Fibroblast of lung (primary cell): ENCODE measurements at places on chromosomes 2 and 18. TPM values are rescaled to one million over a fixed set of nuclear protein-coding genes. Genes with fewer than 3 reads are reported as not detected.

KRTCAP3 gene
- total RNA-seq: 0.33 TPM in 1 of 2 replicates, not detected in the other

GRCh38 chr2:120684289-120685065 is 51.2 kb upstream of the GLI2 start:
- DNase-seq: peak; percentile 72

CFAP53 gene
- total RNA-seq: 0.99 and 1.0 TPM in 2 replicates

DNA sequence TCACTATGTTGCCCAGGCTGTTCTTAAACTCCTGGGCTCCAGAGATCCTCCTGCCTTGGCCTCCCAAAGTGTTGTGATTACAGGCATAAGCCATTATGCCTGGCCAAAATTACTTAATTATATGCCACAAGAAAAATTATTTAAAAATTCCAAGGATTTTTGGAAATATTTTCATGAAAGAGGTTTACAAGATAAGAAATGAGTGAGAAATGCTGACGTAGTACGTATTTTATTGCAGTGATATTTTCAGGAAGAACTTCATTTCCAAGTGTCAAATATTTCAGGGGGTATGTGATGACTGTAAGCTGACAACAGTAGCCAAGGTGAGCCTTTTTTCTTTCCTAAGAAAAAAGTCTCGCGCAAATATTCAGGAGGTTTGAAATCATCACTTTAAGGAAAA is 20.8 kb downstream of the NIF3L1 start:
- DNase-seq: no peak

DNA sequence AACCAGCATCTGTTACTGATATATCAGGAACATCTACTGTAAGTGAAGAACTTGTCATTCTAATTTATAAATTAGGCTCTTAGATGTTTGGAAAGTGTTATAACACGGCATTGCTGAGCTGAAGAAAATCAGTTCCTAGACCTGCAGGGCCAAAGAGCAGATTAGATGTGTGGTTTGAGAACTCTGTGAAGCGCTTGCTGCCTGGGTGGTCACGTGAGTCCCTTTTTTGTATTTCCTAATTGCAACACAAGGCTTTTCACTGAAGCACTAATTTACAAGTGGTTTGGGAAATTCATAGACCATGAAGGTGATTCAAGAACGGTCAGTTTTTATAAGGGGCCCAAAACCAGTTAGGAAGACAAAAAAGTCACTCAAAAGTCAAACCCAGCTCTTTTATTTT is 106.9 kb upstream of the SP3 start:
- no peak for DNase-seq

GRCh38 chr2:43438342-43438741 is 157.5 kb downstream of the THADA start:
- DNase-seq: no peak

DNA sequence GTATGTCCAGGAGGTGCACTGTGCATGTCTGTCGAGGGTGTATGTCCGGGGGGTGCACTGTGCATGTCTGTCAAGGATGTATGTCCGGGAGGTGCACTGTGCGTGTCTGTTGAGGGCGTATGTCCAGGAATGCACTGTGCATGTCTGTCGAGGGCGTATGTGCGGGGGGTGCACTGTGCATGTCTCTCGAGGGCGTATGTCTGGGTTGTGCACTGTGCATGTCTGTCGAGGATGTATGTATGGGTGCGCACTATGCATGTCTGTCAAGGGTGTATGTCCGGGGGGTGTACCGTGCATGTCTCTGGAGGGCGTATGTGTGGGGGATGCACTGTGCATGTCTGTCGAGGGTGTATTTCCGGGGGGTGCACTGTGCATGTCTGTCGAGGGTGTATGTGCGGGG is 249.3 kb upstream of the MYT1L start:
- no peak for DNase-seq

DNA sequence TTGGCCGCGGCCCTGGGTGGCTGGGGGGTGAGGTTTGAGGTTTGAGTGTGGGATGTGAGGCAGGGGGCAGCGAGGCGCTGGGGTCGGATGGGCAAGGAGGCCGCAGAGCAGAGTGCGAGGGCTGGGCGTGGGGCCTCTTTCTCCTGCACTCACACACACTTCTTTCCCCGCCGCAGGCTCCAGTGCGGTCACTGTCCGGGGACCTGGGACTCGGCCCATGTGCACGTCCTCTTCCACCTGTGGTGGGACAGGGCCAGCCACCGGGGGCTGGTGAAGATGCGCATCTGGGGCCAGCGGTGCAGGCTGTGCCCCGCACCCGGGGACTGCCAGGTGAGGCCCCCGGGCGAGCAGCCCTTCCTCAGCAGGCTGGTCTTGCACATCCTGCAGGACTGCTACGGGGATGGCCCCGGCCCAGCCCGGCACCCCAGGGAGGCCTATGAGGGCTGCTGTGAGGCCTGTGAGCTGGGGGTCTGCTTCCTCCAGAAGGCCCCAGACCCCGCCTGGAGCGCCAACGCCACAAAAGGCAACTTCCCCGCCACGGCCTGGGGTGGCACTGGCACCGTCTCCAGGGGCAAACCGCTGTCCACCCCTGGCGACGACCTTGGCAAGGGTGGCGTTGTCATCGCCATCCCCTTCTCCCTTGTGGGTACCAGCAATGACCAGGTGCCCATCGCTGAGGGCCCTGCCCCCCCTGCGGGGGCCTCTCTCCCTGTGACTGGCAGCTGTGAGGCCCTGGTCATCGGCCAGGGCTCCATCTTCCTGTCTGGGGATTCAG is 2.2 kb downstream of the RTP5 start:
- no peak for DNase-seq

DNA sequence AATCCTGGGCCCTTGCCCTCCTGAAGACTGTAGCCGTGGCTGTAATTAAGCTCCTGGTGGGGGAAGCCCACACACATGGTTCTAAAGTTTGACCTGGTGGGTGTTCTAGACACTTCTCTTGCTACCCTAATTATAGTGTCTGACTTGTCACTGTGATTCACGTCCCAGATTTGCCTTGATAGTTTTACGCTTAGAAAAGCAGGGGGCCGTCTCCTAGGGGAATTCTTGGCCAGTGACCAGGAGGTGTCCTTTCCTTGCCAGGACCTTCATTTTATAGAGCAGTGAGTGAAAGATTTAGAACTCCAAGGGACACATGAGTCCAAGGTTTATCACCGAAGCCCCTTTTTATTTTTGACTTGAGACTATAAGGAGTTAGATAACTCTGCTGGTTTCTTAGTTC is 9.0 kb downstream of the TMEM214 start:
- peak; percentile 50 for DNase-seq

TCF23 gene
- under 0.01 TPM in 1 of 2 replicates, not detected in the other for total RNA-seq

DNA sequence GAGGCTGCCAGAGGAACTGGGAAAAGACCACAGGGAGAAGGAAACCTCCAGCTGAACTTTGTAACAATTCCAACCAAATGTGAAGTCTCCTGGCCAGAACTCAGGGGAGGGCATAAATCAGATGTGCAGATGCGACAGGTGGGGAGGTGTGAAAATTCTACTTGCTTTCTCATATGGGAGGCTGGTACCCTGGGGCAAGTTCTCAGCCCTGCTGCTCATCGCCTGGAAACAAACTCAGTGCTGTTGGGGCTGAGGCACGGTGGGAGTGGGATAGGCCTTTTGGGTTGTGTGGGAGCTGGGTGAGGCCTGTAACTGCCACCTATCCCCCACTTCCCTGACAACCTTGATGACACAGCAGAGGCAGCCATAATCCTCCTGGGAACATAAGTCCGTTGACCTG is 179.6 kb downstream of the ASB1 start:
- no peak for DNase-seq

DNA sequence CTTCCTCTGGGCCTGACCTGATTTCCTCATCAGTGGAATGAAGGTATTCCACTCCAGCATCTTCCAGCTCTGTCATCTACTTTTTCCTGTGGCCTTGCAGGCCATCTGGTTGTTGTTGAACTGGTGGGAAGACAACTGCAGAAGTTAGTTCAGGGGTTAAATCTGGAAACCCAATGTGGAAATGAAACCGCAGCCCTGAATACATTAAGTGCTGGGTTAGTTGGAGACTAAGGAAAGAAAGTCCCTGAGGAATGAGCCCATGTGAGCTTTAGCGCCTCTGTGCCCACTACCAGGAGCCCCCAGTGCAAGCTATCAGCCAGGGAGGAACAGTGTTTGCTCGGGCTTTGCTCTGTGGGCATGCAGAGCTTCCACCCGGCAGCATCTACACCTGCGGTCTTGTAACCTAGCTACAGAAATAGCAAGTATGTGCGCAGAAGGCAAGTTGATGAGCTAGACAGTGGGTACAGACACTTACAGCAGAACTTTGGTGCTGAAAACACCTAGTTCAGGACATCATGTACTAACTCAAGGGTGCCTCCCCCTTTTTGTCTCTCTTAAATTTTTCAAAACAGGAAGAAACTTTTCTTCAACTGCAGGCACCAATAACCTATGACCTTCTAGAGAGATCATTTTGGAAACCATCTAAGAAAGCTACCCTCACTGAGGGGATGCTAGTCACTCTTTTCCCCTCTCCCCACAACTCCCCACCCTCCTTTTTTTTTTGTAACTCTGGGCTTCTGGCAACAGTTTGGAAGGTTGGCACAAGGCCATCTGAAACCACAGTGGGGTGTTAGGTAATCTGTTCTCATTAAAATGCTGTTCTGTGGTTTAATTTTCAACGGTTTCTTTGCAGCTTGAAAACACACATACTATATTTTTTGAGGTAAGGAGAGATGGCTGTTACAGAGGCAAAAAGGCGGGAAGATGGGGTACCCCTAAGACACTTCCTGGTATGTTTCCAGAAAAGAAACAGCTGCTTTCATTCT is 18.3 kb upstream of the CXCR4 start:
- DNase-seq: no peak

TDRD15 gene
- total RNA-seq: not detected in 2 replicates

DUSP2 gene
- 0.33 and 1.0 TPM in 2 replicates for total RNA-seq

- DNase-seq: no peak
Observed at GRCh38 chr2:75533135-75533534, 27.6 kb downstream of the EVA1A start.

DSC2 gene
- total RNA-seq: under 0.01 TPM in 2 replicates

GRCh38 chr2:134252092-134252750 is 1.7 kb upstream of the MGAT5 start:
- peak; percentile 72 for DNase-seq

GRCh38 chr2:133424876-133425275 is 143.4 kb downstream of the NCKAP5 start:
- DNase-seq: peak; percentile 88

DNA sequence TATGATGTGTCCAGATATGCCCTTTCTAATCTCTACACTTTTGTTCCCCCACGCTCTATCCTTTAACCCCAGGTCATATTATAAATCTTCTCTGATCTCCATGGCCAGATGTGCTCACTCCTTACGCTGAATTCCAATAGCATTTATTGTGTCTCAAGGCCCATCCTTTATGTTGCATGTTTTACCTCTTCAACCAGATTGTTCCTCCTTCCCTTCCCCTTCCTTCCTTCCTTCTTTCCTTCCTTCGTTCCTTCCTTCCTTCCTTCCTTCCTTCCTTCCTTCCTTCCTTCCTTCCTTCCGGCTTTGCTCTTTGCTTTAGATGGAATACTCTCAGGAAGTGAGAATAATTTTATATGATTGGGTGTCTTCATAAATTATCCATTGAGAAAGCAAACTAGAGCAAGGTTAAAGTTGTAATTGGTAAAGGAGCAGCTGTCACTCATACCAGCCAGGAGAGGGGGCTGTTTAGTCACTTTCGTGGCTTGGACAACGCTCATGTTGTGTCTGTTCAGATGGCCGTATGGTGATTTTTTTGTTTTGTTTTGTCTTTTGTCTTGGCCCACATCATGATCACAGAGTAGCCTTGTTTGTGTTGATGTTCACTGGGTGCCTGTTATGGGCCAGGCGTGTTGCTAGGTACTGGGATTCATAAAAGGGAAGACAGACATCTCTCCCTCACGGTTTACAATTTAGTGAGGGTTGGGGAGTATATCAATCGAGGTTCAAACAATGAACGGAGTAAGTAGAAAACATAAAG is 68.0 kb downstream of the DAW1 start:
- peak; percentile 17 for DNase-seq

- DNase-seq: no peak
Observed at GRCh38 chr2:216754336-216754735, 59.0 kb upstream of the IGFBP5 start.

OTOS gene
- total RNA-seq: not detected in 2 replicates

DNA sequence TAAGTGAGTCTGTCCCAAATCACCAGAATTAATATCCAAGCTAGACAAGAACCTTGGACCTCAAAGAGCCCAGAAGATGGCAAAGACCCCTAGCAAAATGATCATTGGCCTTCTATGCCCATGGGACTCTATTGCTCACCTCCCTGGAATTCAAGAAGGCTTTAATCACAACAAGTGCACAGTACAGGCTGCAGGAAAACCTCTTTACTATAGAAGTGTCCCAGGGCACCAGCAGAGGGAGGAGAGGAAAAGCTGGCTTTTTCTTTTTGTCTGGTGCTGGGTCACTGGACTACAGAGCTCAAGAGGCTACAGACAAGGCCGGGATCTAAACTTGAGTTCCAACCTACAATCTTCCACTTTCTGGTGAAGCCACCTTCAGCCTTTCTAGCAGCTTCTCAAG is 88.3 kb upstream of the PPP1CB start:
- DNase-seq: peak; percentile 65

MC5R gene
- not detected in 2 replicates for total RNA-seq

NOTO gene
- not detected in 2 replicates for total RNA-seq

HOXD9 gene
- total RNA-seq: not detected in 2 replicates

DNA sequence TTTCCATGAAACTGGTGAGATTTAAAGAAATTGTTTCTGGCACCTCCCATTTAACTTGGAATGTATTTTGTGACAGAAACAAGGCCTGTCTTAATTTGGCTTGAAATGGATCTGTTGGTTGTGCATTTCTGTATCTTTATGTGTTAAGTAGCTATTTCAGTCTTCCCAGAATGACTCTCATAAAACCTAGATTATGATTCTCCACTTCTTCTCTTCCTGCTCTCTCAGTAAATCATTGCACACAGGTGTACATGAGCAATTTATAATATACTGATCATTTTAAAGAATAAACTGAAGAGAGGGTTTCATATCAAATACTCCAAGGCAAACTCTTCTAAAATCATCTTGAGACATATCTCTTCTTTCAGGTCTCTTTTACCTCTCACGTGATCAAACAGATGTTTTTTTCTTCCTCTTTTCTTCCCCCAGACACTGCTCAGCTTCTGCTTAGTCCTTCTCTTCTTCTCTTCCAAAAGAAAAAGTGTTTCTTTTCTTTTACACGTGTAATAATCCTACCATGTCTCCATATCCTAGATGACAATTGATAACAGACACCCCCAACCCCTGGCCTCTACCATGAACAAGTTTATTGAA is 112.0 kb downstream of the PPP1R1C start:
- no peak for DNase-seq

DYNAP gene
- total RNA-seq: not detected in 2 replicates

- DNase-seq: no peak
Observed at GRCh38 chr2:122831649-122832048, 1076.2 kb downstream of the TSN start.

SNX17 gene
- 152 and 155 TPM in 2 replicates for total RNA-seq

PLGLB2 gene
- 1.3 and 1.7 TPM in 2 replicates for total RNA-seq

DNA sequence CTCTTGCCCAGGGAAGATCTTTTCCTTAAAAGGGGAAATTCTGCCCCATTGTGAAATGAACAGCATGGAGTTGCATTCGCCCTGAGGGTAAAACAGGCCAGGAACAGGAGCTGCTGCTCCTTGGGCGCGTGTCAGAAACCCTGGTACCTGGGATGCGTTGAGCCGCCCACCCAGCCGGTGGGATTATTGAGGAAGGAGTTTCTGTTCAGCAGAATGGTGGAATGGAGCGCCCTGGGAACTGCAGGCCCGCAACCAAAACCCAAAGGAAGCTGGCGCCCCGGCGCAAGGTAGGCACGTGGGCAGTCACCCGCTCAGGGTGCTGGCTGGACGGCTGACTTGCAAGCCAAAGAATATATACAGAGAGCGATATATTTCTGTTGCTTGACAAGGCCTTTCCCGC is 73.5 kb downstream of the MTCL1 start:
- no peak for DNase-seq

RTKN gene
- 11.8 and 16.0 TPM in 2 replicates for total RNA-seq
